ENCODE measurements at places on chromosomes 11 and 22.

DNA sequence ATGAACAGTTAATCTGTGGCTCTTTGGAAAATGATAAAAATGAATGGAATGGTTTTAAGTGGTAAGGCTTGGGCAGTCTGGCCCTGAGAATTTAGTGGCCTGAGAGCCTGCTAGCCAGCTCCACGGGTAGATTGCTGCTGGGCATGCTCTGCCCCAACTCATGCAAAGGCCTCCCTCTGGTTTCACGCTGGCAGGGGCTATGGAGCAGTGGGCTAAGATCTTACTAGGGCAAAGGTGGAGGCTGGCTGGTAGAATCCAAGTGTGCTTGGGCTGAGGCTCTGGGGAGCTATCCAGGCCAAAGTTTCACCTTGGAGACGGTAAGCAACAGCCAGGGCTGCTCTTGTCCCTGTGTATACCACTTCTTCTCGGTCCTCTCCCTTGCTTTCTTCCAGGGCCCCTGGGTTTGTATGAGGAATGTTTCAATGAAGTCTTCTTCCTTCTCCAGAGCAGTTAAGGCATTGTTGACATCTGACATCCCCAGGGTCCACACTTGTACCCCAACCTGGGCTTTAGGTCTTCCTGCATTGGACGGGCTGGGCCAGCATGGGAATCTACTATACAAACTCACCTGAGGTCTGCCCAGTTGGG, 27.4 kb downstream of the UBE2L3 start:
- DNase-seq: no peak

DNA sequence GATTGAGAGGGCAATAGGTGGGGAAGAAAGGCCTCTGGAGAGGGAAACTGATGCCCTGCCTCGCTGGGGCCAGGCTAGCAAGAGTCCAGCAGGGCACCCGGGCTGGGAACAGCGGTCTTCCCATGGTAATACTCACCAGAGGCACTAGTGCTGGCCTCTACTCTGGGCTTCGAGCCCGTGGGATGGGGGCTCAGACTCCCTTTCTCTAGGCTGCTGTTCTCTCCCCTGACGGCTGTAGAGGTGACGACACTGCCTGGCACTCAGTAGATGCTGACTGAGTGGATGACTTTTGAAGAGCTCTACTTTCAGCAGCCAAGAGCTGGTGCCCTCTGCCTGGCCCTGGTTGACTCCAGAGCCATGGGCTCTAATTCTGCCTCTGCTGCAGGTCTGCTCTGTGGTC, 818 bp upstream of the C1QTNF4 start:
- DNase-seq: no peak

GRCh38 chr11:73172992-73173656, 31.0 kb upstream of the FCHSD2 start:
- no peak for DNase-seq

DNA sequence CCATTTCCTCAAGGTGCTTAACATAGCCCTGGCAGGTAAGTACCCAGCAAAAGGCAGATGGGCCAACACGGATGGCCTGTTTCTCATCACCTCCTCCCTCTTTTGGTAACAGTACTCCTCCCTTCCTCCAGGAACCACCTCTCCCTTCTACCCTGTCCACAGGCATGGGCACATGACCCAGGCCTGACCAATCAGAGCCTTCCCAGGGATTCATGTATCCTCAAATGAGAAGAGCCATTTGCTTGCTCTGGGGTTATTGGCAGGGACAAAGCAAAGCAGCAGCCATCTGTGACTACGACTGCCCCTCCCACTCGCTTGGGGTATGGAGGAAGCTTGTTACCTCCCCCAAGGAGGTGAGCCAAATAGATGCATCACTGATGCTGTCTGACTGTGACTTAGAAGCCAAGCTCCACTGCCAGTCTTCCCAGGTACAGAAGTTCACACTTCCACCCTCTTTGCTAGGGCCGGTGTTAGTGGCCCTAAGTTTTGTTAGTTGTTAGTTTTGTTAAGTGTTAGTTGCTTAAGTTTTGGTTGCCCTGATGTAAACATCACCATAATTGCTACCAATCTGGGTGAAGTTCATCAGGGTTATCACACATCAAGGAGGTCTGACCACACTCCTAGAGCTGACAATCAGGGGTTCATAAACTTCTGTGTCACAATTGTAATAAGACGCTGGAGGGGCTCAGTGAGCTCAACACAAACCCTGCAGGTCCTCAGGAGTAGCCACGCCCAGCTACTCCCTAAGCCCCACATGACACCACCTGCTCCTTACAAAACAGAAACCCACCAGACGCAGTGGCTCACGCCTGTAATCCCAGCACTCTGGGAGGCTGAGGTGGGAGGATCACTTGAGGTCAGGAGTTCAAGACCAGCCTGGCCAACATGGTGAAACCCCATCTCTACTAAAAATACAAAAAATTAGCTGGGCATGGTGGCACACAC, 57.3 kb downstream of the ARFGAP3 start:
- DNase-seq: no peak

- DNase-seq: peak; percentile 74
These were observed 28.1 kb downstream of the MTMR2 start for GRCh38 chr11:95895815-95896214.

- DNase-seq: peak; percentile 27
These were observed 7.9 kb upstream of the CTSC start for GRCh38 chr11:88345408-88345807.

- DNase-seq: no peak
These were observed 20.5 kb upstream of the GSTP1 start for GRCh38 chr11:67562963-67563704.

DNA sequence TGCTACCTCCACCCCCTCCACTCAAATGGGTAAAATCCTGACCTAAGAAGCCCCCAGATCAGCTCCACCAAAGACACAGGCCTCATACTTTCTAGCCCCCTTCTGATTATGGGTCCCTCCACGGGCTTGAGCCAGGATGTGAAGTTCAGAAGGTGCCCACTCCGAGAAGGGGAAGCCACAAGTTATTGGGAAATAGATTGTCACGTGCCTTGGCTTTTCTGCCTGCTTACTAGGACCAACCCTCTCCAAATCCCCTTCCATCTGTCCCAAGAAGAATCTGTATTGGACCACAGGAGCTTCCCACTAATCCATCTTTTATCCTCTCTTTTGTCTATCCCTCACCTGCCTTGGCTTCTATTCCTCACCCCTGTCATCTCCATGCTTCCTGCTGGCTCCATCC, 3.0 kb upstream of the NRGN start:
- peak; percentile 81 for DNase-seq

- DNase-seq: no peak
These were observed 113.9 kb downstream of the TRIM29 start for GRCh38 chr11:120024046-120024445.

DNA sequence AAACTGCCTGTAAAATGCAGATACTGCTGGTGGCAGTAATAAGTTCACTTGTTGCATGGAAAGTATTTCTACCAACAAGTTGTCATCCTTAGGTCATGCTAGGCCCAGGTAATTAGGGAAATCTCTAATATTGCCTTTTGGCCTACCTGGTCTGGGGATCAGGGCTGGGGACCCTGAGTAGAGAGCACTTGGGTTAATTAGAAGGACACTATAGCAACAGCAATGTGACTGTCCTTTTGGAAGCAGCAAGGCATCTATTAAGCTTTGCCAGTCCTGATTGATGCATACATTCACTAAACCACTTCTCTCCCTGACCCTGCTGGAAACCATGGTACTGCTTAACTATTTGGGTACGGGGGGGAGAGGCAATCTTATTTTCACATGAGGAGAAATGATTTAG, 86.5 kb upstream of the GNAZ start:
- DNase-seq: no peak

- DNase-seq: no peak
These were observed 694.1 kb downstream of the BRD1 start for GRCh38 chr22:49133541-49133940.

Measured in Kasumi-1 (cell line).